ENCODE measurements at places on chromosomes 1 and 21. TPM values are rescaled to one million over a fixed set of nuclear protein-coding genes. Genes with fewer than 3 reads are reported as not detected.
A peak's percentile ranks its signal among the peaks of the same experiment; 100 is the strongest.

SELL gene
- not detected for total RNA-seq

HHIPL2 gene
- total RNA-seq, result 0.16 TPM

NBPF11 gene
- total RNA-seq, result 13.0 TPM

SF3B4 gene
- total RNA-seq, result 104 TPM

FAM110D gene
- total RNA-seq, result 0.16 TPM

COPA gene
- total RNA-seq, result 153 TPM

COL16A1 gene
- total RNA-seq, result 0.44 TPM

COL24A1 gene
- total RNA-seq, result not detected

SLC45A1 gene
- total RNA-seq, result 0.44 TPM

OR2AK2 gene
- not detected for total RNA-seq

NCMAP gene
- total RNA-seq, result 0.35 TPM

TMEM82 gene
- total RNA-seq, result 2.7 TPM

TEKT2 gene
- total RNA-seq, result not detected

- peak; percentile 46 for DNase-seq
These were observed 36.3 kb upstream of the IL10 start for GRCh38 chr1:206808615-206809014.

DNA sequence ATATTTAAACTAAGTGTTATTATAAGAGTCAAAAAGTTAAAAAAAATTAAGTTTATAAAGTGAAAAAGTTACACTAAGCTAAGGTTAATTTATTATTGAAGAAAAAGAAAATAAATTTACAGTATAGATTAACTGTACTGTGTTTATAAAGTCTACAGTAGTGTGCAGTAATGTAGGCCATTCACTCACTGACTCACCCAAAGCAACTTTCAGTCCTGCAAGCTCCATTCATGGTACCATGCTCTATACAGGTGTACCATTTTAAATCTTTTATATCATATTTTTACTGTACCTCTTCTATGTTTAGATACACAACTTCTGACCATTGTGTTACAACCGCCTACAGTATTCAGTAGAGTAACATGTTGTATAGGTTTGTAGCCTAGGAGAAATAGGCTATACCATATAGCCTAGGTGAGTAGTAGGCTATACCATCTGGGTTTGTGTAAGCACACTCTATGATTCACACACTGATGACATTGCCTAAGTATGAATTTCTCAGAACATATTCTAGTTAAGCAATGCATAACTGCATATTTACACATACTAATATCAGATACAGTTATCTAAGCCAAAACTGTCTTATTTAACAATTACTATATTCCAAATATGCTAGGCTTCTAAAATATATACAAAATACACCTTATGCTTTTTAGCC is 80.6 kb upstream of the GFI1 start:
- DNase-seq, result no peak

GRCh38 chr1:229943988-229944743 is 122.9 kb upstream of the GALNT2 start:
- no peak for DNase-seq

GRCh38 chr1:181714428-181714827 is 231.1 kb downstream of the CACNA1E start:
- DNase-seq, result no peak

DNA sequence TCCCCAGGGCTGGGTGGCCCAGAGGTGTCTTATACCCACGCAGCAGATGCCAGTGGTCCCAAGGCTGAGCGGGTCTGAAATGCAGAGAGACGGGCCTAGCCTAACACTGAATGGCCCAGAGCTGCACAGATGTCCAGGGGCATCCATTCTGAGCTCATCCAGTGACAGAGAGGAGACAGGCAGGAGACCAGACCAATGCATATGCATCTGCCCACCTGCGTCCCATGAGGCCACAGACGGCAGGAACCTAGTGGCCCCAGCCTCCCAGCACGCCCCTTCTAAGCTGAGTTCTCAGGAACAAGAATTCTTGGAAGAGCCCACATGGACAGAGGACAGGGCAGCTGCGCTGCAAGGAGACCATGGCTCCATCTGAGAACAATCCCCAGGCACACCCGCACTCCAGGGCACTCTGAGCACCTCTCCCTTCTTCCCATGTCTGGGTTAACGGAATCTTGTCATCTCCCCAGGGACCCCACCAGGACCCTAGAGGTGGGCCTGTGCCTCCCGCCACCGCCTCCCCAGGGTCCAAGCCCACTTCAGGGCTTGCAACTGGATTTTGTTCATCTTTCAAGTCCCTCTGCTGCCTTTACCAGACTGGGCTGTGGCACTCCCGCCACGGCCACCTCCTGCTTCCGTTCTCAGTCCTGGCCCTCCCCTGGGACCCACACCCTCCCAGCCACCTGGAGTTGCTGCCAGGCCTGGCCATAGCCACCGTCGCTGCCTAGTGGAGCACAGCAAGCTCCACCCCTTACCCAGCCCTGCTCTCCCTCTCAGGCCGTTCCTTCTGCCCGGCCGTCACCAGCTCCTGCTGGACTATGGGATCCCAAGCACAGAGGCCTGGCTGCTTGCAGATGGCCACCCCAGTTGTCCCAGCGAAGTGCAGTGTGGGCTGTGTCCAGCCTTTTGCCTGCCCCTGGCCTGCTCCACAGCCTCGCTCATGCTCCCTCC is 3.3 kb downstream of the WNT3A start:
- no peak for DNase-seq

DNA sequence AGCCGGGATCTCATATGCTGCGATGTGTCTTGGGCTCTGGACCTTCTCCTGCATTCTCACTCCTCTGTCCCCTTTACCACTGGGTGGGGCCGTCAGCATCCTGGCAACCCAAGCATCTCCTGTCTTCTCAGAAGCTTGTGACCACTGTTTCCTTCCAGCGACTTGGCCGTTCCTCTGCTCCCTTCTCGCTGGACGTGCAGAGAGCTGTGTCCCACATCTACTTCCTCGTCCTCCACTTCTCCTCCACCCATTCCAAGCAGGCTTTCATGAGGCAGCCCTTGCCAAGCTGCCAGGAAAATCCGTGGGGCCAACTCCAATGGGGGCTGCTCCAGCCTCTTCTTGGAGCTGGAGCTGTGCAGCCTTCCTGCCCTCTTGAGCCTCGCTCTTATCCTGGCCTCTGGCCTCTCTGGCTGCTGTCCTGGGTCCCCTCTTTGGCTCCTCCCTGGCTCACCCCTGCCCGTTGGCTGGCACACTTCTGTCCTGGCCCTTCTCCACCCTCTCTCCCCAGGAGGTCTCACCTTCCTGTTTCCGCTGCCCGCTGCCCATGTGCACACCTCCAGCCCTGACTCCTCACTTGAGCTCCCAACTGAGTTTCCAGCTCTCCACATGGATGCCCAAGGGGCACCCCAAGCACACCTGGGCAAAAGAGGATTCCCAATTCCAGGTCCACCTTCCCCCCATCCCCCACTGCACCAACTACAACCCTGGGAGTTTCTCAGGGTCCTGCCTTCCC is 8.7 kb downstream of the FAM131C start:
- no peak for DNase-seq

DNA sequence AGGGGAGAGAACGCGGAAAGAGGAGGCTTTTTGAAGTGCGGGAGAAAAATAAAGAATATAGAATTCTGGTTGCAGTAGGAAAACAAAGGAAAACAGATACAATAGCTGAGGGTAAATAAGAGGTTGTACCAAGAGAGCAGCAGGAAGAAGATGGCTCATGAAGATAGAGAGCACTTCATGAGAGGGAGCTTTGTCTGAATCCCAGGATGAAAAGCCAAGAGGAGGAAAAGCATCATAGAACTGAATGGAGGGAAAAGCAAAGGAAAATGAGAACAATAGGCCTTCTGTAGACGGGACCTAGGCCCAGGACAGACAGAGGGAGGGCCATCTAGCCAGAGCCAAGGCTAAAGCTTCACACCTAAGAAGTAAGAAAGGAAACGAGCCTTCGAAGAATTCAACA is 49.5 kb downstream of the ATP6V1G3 start:
- DNase-seq, result no peak

- DNase-seq, result no peak
These were observed 17.2 kb upstream of the PTAFR start for GRCh38 chr1:28193701-28194161.

DNA sequence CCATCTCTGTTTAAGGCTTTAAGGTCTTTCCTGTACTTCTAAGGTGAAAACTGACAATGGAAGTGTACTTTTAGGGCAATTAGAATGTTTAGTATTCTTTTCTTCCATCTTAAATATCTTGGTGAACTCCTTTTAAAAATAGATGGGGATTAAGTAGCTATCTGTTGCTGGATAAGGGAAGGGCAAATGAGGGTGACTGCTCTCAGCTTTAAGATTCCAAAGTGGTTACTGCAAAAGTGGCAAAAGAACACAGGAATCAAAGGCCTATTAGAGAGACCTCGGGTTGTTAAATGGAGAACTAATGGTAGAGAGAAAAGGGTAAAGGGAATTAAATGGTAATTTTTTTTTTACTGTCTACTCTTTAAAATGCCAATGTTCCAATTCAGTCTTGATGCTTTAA is 774.1 kb upstream of the B3GALT2 start:
- no peak for DNase-seq

DNA sequence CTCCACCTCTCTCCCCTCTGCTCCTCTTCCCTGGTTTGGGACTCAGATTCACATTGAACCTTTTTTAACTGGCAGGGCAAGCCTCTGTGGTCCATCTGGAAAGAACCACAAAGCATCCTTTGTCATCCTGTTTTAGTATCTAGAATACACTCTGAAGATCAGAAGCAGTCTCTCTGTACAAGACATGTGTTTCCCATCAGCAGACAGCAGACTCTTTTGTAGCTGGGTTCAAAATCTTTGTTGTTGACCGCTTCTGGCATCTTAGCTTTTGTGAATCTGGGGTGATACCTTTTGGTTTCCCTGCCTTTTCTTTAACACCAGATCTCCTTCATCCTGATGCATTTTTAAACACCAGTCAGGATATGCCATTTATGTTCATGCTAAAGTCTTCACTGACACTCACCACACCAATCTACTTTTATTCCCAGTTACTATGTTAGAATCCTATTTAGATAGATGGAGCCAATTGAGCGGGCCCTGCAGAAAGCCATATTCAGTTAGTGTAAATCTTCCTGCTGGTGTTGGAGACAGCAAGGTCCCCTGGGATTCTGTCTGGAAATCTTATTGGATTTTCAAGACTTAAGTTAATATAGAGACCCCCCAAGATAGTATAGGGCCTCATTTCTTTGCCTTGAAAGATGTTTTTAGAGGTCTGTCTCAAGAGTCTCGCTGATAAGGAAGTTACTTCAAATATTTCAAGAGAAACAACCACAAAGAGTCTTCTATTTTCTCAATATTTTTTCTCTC is 51.1 kb downstream of the ST6GALNAC3 start:
- DNase-seq, result no peak

- DNase-seq, result no peak
These were observed 15.2 kb downstream of the HENMT1 start for GRCh38 chr1:108645564-108646184.

DNA sequence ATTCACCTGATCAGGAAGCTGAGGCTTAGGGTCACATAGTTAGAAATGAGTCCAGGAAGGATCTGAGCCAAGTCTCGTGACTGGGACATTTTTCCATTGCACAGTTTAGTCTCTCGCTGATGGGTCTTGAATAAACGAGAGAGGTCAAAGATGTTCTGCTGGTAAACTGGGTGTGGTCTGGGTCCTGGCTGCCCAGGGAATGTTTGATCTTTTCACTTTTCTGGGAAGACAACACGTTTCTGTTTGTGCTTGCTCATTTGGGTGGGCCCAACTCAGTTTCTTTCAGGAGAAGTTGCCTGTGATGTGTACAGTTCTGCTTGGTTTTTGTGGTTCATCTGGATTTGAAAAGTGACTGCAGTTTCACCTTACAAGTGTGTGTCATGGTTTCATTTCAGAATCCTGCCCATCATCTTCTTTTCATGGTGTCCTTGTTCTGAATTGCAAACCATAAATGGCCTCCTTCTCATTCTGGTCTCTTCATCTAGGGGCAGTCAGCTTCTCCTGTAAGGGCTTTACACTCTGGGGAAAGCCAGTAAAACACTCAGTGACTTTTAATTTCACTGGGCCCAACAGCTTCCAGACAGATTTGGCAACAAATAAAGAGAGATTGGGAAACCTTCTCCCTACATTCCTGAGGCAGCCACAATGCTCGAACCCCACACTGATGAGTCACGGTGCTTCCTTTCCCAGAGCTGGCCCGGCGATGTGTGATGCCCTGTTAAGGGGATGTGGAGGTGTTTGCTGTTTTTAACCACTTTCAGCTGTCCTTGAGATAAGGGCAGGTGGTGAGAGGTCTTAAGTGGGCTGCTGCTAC is 7.2 kb upstream of the TACSTD2 start:
- no peak for DNase-seq

- DNase-seq, result no peak
These were observed 63.3 kb downstream of the FGGY start for GRCh38 chr1:59360170-59360569.

DNA sequence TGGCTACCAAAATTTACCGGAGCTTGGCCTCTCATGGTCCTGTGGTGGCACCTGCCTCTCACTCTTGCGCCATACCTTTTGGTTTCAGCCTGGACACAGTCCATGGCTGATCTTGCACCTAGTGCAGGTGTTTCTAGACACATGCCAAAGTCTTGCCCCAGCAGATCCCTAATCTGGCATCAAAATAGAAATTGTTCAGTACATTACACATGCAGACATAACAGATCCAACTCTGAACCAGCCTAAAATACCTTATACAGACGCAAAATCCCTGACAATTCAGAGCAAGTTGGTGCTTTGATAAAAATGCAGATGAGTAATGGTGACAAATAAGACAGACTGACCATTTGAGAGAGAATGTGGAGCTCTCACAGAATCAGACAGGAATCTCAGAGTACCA is 44.1 kb downstream of the NGF start:
- no peak for DNase-seq

DNA sequence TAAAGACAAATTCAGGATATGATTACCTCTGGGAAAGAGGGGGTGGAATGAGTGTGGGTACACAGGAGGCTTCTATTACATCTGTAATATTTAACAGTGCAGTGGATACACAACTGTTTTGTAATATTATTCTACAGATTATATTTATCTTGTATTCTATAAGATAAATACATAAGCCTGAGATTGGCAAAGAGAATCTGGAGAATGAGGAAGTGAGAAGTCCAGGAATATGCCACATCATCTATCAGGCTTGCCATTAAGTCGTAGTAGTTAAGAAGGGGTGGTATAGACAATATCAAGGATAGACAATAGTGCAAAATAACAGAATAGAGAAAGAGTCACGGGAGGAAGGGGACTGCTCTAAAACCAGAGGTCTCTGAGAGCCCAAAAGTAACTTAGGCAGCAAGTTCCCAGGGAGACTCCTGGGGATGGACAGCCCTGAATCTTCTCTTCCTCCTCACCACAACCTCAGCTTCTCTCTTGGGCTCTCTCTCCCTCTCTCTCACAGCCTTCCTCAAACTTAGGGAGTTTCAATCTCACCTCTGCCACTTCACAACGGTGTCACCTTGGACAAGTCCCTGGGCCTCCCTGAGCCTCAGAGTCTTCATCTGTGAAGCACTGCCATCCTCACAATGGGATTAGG is 14.0 kb upstream of the PTAFR start:
- DNase-seq, result no peak

GRCh38 chr1:29932626-29933025 is 696.3 kb downstream of the PTPRU start:
- DNase-seq, result no peak

Measured in Caco-2 (cell line).